ENCODE measurements at places on chromosomes 5 and 9. TPM values are rescaled to one million over a fixed set of nuclear protein-coding genes. Genes with fewer than 3 reads are reported as not detected.

DNA sequence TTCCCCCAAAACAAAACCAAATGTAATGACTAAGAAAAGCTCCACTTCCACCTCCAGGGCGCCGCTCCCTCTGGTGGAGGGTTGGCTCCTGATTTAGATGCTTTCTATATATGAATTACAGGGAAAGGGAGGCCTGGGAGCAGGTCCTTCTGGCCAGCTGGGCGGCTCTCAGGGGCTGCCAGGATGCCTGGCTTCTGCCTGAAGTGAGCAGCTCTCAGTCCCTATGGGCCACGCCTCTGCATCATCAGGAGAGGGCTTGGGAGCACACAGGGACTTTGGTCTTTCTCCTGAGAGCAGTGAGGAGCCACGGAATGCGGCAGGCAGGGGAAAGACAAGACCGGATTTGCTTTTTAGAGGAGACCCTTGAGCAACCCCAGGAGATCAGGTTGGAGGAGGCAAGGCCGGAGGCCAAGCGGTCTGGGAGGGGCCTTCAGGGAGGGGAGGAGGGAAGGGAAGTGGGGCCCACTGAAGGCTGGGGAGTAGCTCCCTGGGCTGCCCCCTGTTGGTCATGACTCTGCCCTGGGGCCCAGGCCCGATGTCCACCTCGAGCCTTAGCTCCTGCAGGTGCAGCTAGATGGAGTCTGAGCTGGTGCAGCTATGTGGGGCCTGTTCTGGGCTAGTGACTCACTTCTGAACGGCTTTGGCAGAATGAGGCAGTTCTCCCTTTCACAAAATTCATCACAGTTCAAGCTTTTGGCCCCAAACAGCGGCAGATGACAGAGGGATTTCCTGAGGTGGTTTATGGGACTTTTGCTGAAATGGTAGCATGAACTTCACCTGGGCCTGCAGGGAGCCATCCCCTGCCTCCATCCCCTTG lies 11.3 kb upstream of the GRHPR start:
- no peak for DNase-seq

GRCh38 chr5:35091704-35092103 lies 44.0 kb upstream of the AGXT2 start:
- DNase-seq, result no peak

DNA sequence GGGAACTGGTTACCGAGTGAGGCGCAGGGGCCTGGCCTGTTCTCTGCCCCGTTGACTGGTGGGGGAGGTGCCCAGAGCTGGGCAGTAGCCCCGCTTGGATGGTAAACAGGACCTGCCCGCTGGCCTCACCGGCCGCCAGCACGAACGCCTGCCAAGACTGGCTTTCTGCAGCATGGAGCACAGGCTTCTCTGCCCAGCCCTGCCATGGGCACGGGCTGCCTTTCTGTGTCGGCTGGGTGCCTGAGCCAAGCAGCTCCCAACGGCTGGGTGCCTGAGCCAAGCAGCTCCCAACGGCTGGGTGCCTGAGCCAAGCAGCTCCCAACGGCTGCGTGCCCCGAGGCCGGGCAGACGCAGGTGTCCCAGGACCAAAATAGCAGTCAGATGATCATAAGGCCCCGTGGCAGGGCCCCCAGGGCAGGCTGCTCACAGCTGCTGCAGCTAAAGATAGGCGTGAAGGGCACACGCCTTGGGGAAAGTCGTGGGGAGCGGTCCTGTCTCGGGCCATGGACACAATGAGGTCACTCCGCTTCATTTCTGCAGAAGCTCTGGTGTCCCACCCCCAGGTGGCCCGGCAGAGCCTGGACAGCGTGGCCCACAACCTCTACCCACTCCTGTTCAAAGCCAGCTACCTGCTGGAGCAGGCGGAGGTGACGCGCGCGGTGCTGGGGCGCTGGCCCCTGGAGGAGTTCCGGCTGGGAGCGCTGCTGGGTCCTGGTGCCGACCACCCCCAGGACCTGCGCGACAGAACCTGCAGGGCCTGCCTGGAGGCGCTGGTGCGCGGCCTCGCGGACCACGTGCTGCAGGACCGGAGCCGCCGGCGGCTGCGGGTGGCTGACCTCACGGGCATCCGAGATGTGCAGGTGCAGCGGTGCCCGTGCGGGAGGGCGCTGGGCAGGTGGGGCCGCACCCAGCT lies at the start of gene LRRC14B:
TSS of gene LRRC14B (plus strand) at position 460 of the 913 bp plus-strand sequence. CDS start at position 504, 44 bp downstream.
- peak; percentile 72 for DNase-seq

DNA sequence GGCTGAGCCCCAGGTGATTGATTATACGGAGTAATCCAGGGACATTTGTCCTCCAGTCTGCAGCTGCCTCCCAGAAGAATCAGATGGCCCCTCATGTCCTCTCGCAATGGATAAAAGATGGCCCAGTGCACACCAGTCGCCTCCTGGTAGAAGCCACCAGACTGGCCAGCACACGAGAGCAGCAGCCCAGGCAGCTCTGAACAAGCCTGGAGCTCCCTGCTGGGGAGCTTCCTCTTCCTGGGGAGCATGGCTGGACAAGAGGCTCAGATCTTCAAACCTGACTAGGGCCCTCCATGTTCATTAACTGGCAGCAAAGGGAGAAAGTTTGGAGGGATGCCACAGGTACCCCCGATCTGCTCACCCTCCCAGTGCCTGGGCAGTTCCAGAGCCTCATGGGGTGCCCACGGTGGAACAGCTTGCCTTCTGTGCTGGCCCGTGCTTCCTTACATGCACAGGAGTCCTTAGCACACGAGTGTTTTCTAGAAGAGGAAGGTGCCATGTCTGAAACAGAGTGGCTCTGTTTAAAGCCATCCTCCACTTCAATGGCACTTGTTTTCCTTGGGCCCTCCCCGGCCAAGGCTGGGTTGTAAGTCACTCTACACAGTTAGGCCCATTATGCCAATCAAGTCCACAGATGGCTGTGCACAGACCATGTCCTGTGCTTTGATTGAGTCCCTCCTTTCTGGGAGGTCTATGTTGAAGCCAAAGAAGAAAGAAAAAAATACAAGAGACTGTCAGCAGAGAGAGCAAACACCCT lies 75.6 kb downstream of the PRRT1B start:
- no peak for DNase-seq

GRCh38 chr5:178940569-178941360 lies at the start of gene ZNF454:
Gene ZNF454 (plus strand): TSS chr5:178941198. CDS start chr5:178942792, 1,594 bp downstream.
- DNase-seq, result peak; percentile 96

PFN3 gene
- total RNA-seq, result not detected

DNA sequence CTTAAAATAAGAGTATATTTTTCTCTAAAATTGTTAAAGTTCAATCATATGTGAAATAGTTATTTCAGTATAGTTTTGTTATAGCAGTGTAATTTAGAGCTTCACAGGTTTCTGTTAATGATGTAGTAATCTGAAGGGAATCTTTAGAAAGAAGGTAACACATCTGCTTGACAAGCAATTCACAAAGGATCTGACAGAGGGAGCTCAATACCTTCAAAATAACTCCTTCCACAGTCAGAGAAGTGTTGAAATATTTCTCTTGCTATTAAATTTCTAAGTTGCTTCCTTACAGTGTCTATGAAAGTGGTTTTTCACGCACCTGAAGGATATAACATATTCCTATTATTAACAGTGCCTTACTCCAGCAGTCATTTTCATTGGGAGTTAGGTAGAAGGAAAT lies 44.9 kb downstream of the SLC25A51 start:
- no peak for DNase-seq

DNA sequence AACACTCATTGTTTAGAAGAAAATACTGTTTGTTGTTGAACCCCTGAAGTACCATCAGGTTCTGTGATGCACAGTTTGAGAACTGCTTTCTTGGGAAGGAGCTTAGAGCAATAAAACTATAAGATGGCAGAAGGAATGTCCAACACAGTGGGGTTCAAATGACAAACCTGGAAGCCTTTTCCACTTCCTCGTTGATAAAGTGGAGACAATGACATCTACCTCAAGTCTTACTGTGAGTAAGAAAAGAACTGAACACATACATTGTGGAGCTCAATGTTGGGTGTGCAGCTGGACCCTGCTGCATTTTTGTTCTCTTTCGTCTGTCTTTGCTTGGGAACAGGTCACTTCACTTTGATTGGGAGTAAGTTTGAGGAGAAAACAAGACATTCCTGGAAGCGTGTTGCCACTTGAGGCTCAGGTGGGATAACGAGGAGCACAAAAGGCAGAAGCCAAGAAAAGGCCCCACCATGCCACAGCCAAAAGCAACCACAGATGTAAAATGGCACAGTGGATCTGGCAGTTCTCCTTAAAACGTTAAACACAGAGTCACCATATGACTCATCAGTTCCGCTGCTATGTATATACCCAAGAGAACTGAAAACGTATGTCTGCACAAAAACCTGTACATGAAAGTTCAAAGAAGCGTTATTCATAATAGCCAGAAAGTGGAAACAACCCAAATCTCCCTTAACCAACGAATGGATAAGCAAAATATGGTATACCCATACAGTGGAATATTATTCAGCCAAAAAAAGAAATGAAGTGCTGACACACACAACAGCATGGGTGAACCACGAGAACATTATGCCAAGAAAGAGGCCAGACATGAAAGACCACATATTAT lies 42.9 kb upstream of the SUB1 start:
- no peak for DNase-seq

KIF24 gene
- total RNA-seq, result 0.26 TPM

SLC45A2 gene
- not detected for total RNA-seq

SPATA31A1 gene
- not detected for total RNA-seq

DNA sequence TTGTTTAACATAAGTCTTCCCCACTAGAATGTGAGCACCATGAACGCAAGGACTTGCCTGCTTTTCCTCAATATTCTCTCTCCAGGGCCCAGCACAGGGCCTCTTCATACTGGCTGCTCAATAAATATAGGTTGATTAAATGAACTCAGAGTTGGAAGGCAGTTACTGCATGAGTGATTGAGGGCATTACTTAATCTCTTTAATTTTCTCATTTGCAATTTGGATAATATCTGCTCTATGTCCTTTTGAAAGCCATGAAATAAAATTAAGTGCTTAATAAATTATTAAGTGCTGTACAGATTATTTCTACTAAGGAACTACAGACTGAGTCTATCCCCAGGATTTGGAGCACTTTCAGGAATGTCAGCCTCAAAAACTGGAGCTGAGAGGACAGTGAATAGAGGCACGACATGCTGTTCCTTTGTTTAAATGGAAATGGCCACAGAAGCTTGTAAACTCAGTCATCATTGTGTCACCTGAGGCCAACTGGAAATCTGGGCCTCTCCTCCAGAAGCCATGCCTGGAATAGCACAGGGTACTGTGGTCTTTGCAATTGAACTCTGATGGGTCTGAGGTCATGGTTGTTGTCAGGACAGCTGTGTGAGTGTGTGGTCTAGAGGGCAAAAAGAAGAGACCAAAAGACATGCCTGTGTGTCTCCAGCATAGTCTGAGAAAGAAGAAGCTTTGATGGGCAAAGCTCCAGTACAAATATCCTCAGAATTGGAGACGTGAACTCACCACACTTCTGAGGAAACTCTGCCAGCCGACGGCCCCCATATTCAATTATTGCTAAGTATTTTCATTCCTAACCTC lies 86.1 kb downstream of the SH3TC2 start:
- no peak for DNase-seq

GRCh38 chr5:67435032-67435431 lies 238.4 kb upstream of the CD180 start:
- no peak for DNase-seq

DNA sequence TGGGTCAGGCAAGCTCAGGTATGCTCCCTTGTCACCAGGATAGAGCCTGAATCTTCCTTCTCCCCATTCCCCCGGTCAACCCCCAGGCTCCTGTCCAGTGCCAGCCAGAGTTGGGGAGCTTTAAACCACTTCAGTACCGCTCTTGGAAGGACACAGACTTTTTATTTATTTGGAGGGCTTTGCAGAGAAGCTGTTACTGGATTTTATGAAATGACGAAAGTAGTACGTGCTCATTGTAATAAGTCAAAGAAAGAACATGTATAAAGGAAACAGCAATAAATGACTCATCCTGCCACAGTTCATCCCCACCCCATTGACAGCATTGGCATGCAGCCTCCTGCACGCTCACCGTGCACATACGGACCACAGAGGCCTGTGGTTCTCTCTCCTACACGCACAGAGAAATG lies 230.3 kb downstream of the AUH start:
- DNase-seq, result peak; percentile 47

ARID3C gene
- total RNA-seq, result not detected

GRCh38 chr5:147751-148150 lies 43.5 kb upstream of the LRRC14B start:
- no peak for DNase-seq

DNA sequence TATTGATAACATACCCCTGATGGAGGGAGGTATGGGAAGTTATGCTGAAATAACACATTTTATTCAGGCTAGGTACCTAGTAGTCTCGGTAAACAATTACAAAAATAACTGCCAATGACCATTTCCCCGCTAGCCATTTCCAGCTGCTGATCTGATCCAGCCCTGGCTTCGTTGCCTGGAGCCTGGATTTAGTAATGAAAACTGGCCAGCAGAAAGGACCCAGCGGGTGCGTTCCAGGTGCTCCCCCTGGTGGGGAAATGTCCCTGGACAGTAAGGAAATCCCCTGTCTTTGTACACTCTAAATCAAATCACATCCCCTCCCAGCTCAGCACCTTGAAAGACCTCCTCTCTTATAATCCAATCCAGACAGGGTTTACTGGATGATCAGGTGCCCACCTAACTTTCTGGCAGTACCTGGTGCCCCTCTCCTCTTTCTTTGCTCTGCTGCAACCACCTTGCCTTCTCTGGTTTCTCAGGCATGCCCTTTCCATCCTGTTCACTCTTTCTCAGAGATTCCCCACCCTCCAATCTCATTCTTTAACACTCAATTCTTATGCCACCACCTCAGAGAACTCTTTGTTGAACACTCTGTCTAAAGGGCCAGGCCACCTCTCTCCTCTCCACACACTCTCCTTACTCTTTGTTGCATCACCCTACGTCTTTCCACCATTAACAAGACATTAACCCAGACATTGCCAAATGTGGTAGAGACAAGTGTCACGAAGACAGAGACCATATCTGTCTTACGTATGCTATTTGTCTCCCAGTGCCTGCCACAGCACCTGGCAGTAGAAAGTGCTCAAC lies 50.1 kb upstream of the SMAD5 start:
- DNase-seq, result peak; percentile 75

GRCh38 chr5:139684881-139685749 lies 37.0 kb downstream of the CXXC5 start:
- DNase-seq, result peak; percentile 94

EIF4EBP3 gene
- not detected for total RNA-seq

DNA sequence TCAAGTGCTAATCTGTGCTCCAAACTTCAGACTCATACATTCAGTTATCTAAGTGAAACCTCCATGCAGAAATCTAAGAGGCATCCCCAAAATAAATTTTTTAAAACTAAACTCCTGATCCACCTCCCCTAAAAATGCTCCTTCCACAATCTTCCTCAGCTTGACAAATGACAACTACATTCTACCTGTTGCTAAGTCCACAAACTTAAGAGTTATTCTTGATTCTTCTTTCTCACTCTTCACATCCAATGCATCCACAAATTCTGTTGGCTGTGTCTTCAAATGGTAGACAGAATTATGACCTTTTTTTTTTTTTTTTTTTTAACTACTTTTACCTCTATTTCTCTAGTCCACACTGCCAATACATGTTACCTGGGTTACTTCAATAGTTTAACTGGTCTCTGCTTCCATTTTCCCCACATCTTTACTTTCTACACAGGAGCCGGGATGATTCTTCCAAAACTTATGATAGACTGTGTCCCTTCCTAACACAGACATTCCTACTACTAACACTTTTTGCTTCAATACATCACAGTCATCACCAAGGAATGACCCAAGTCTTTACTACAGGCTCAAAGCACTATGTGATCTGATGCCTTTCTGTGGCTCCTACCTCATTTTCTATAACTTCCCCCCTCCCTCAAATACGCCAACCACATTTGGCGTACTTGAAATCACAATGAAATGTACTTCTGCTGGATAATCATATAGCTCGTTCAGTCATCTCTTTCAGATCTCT lies 143.6 kb downstream of the PDE4D start:
- DNase-seq, result no peak

All from body of pancreas (tissue), 4 donors.